Activated CD4-positive, alpha-beta T cell treated with anti-CD3 and anti-CD28 coated beads for 36 hours (primary cell): ENCODE measurements at places on chromosomes 6 and 20. TPM values are rescaled to one million over a fixed set of nuclear protein-coding genes. Genes with fewer than 3 reads are reported as not detected.

The IYD gene
- total RNA-seq: not detected

DNA sequence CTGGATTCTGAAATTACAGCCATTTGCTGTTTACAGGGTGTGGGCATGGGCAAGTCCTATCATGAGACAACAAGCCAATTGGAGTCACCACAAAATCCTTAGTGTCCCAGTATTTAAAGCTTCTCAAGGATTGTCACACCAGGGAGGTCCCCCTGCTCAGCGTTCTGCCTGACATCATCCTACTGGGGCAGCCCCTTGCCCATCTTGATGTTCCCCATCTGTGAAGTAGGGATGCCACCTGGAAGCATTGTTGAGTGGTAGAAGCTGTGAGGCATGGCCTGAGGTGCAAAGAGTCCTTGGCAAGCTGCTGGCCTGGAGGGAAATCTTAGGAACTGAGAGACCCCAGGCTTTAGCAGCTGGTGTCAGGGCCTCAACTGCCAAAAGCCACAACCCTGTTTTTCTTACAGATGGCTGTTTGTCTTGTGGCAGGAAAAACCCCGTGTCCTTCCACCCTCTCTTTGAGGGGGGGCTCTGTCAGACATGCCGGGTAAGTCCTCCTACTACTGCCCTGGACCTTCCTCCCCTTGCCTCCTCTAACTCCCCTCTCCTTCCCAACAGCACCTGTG lies 23.3 kb upstream of the MAPRE1 start:
- no peak overlapping the region for H3K4me3 ChIP-seq
- H3K4me1 ChIP-seq: peaks cover 46% of the 10 kb centered on the region
- H3K27ac ChIP-seq: peak overlapping the region; percentile 47
- no peak for DNase-seq
- H3K36me3 ChIP-seq: no peaks in the 10 kb centered on the region

The PTGIS gene
- 0.21 TPM for total RNA-seq

DNA sequence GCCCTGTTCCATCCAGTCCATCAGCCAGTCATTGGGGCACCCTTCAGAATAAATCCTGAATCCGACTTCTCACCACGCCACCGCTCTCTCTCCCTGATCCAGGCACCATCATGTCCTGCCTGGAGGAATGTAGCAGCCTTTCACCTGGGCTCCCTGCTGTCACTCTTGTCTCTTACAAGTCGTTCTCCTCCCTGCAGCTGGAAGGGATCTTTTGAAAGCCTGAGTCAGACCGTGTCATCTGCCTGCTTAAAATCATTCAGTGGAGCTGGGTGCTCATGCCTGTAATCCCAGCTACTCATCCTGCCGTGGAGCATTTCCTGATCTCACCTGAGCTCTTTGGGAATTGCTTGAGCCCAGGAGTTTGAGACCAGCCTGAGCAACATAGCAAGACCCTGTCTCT lies 19.2 kb upstream of the KCNG1 start:
- no peak for DNase-seq
- no peaks in the 10 kb centered on the region for H3K4me1 ChIP-seq
- no peaks in the 10 kb centered on the region for H3K36me3 ChIP-seq
- H3K27ac ChIP-seq: no peak overlapping the region
- no peak overlapping the region for H3K4me3 ChIP-seq
- peaks cover 4% of the 10 kb centered on the region for H3K27me3 ChIP-seq

DNA sequence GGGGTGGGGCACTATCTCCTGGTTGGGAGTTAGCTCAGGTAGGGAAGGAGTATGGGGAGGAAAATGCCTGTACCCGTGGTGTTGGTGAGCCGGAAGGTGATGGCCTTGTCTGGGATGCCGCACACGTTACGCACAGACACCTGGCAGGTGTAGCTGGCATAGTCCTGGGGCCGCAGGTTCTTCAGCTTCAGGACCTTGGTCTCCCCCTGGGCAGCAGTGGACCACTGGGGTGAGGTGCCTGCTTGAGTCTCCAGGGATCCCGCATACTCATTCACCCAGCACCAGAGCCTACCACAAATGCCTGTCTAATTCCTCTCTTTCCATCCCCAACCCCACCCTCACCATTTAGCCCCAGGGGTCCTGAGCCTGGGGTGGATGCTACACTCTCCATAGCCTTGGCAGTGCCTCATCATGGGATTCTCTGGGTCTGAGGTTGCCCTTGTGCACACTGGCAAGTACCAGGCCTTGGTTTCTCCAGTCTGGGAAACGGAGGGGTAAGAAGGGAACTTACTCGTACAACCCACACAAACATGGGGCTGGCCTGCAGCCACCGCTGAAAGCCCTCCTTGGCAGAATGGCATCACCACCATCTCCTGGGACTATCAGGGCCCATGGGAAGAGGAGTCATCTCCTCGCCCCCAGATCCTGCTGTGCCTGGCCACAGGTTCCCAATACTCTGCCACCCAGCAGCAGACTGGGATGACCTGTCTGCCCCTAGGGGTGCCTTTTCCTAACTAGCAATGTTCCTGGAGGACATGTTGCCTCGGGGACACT lies 42.8 kb downstream of the MDGA1 start:
- H3K4me1 ChIP-seq: peaks cover 7% of the 10 kb centered on the region
- H3K36me3 ChIP-seq: no peaks in the 10 kb centered on the region
- H3K4me3 ChIP-seq: no peak overlapping the region

DNA sequence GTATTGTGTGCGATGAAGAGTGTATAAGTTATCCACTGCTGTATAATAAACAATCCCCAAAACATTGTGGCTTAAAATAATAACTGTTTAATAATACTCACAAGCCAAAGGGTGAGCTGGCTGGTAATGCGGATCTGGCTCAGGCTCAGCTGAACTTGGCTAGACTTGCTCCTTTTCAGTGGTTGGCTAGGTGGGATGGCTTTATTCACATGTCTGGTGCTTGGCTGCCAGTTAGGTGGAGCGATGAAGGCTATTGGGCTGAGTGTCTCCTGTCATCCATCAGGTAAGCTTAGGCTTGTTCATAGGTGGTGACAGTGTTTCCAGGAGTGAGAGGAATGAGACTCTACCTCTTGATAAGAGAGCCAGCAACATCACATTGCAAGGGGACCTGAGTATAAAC lies 135.0 kb upstream of the ASCC3 start:
- no peaks in the 10 kb centered on the region for H3K36me3 ChIP-seq
- H3K27me3 ChIP-seq: no peaks in the 10 kb centered on the region
- DNase-seq: no peak
- no peak overlapping the region for H3K27ac ChIP-seq
- H3K4me1 ChIP-seq: peaks cover 20% of the 10 kb centered on the region

DNA sequence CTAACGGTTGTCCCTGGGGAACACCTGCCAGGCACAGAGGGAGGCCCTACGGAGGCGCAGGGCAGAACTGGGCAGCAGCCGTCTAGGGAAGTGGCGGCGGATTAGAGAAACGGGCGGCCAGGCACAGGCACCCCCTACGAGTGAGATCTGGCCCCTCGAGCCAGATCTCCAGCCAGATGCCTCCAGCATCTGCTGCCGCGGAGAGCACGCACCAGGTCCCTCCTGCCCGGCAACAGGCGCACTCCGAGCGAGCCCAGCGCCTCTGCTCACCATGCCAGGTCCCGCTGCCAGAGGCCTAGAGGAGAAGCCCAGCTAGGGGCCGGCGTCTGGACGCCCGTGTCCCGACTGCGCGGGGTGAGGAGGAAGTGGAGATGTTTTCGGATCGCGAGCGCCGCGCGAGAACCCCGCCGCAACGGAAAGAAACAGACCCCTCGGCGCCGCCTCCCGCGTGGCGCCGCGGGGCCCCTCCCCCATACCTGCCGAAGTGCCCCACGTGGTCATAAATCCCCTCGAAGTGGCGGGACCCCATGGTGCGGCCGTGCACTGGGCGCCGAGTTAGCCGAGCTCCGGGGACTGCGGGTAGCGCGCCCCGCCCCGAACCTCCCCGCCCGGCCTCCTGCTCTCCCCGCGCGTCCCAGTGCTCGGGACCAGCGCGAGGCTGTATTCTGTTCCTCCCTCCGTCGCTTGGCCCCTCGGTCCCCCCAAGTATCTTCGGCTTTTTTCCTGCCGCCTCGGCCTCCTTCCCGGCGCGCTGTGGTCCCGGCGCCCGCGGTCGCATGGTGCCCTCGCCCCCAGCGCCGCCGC lies at the start of gene SLC22A16:
SLC22A16 (minus strand) TSS at position 568 of the 804 bp plus-strand sequence; CDS start at position 529, 39 bp downstream.
- H3K4me1 ChIP-seq: peaks cover 9% of the 10 kb centered on the region
- peak; percentile 15 for DNase-seq
- H3K27ac ChIP-seq: no peak within 1 kb of the TSS
- no peaks in the 10 kb centered on the region for H3K36me3 ChIP-seq
- H3K27me3 ChIP-seq: peaks cover 25% of the 10 kb centered on the region
- peak within 1 kb of the TSS; percentile 34 for H3K4me3 ChIP-seq

DNA sequence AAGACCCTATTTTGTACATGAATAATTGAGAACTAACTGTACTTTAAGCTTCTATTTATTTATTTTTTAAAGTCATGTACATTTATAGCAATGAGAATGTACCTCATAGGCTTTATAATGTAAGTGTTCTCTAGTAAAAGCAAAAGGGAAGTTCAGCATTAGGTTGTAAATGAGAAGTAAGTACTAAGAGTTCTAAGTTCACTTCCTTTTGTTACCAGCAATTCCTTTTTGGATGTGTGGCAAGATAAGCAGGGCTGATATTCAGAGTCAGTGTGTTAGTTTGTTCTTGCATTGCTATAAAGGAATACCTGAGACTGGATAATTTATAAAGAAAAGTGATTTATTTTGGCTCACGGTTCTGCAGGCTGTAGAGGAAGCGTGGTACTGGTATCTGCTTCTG lies 54.0 kb upstream of the CCN2 start:
- H3K27me3 ChIP-seq: no peaks in the 10 kb centered on the region
- H3K4me3 ChIP-seq: no peak overlapping the region
- no peak overlapping the region for H3K27ac ChIP-seq

The DEF6 gene
- 74.1 TPM for total RNA-seq
